ENCODE measurements at places on chromosomes 5 and 9. TPM values are rescaled to one million over a fixed set of nuclear protein-coding genes. Genes with fewer than 3 reads are reported as not detected.

DNA sequence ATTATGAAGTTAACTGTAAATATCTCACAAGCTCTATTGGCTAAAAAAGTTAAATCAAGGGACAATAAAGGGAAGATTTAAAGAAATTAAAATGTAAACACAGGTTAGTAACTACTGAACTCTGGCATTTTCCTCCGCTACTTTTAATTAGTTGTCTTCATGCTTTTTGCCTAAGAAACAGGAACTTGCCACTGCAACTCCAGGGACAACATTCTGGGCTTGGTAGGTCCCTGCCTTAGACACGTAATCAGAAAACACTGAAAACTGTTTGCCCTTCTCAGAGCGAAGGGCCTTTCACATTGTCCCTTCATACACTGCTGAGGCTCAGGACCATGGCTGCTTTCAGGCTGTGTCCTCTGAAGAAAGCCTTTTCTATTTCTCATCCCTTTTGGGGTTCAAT, 118.7 kb downstream of the CCDC192 start:
- DNase-seq: no peak
- H3K36me3 ChIP-seq: no peaks in the 10 kb centered on the region
- no peak overlapping the region for H3K4me3 ChIP-seq
- no peaks in the 10 kb centered on the region for H3K4me1 ChIP-seq

- no peak overlapping the region for H3K4me3 ChIP-seq
- peak; percentile 60 for DNase-seq
- no peaks in the 10 kb centered on the region for H3K27me3 ChIP-seq
These were observed 11.4 kb upstream of the ARSI start for GRCh38 chr5:150313921-150314716.

- H3K4me1 ChIP-seq: peaks cover 17% of the 10 kb centered on the region
- no peaks in the 10 kb centered on the region for H3K36me3 ChIP-seq
- peak; percentile 99 for DNase-seq
- H3K4me3 ChIP-seq: peak overlapping the region; percentile 20
- H3K27me3 ChIP-seq: no peaks in the 10 kb centered on the region
These were observed 27.9 kb upstream of the GOLM1 start for GRCh38 chr9:86126998-86127972.

DNA sequence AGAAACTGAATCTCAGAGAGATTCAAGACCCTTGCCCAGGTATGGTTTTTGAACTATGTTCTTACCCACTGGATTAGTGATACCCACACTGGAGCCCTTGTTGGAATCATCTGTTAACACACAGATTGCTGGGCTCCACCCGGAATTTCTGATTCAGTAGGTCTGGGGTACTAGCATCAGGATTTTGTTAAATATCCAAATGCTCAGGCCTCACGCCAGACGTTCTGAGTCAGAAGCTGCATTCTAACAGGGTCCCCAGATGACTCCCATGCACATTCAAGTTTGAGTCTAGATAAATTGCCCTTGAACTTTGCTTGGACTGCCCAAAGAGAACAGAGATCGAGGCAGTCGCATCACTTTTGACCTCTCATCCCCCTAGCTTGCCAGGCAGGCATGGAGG, 182.0 kb upstream of the WWC1 start:
- H3K27ac ChIP-seq: no peak overlapping the region
- no peak overlapping the region for H3K4me3 ChIP-seq
- DNase-seq: no peak
- H3K27me3 ChIP-seq: no peaks in the 10 kb centered on the region

The SYNPO gene
- total RNA-seq: 2.3 TPM

The PRDM9 gene
- not detected for total RNA-seq

Data from SJCRH30 (cell line).